ENCODE measurements at places on chromosomes 12 and 14.
A peak's percentile ranks its signal among the peaks of the same experiment; 100 is the strongest.

GRCh38 chr12:49901026-49901425 lies 2.7 kb downstream of the FAIM2 start:
- no peak for DNase-seq

DNA sequence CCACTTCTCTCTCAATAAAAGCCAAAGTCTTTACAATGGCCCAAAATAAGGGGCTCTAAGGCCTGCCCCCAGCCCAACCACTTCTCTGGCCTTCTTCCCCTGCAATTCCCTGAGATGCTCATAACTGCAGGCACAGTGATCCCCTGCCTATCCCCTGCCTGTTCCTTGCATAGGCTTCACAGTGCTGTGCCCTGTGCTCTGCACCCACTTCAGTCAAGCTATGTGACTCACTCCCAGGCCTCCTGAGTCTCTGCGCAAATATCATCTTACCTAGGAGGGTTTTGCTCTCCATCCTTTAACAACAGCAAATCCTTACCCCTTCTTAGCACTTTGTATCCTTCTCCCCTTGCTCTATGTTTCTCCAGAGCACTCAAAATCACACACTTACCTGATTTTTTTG lies 242.2 kb downstream of the MSRB3 start:
- no peak for DNase-seq

DNA sequence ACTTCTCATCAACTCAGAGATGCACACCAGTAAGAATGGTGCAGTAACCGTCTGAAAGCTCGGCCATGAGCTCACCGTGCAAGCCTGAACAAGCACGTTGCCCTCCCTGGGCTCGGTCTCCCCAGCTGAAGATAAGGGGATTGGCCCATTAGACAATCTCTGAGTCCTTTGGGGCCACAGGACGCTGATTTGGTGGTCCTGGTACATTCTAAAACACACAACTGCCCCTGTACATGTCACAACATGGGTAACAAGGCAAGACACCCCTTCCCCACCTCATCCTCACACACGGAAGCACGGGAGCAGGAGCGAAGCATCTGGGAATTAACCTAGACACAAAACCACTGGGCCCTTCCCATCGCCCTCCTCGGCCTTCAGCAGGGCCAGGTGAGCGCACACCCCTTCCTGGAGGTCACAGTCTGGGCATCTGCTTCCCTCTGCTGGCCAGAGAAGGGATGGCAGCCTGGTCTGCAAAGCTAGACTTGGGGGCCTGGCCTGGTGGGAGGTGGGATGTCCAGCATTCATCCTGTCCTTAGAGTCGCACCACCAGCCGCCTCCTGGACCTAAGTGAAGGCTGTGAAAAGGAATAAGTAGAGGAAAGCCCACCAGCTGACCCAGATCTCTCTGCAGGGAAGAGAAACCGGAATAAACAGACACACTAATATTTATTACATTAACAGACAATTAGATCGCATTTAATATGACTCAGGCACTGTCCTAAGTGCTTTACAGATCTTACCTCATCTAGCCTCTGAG lies 18.9 kb upstream of the SMUG1 start:
- DNase-seq: peak; percentile 90

GRCh38 chr12:10247436-10248058 lies 34.9 kb downstream of the GABARAPL1 start:
- DNase-seq: no peak

All from endothelial cell (in vitro differentiated cells).